ENCODE measurements at places on chromosomes 5 and 9. TPM values are rescaled to one million over a fixed set of nuclear protein-coding genes. Genes with fewer than 3 reads are reported as not detected.

OCLN gene
- 0.39 TPM for total RNA-seq

MARCHF11 gene
- not detected for total RNA-seq

GRCh38 chr5:90184764-90185163 lies 224.8 kb downstream of the CETN3 start:
- H3K4me3 ChIP-seq: no peak overlapping the region
- H3K27me3 ChIP-seq: no peaks in the 10 kb centered on the region
- no peaks in the 10 kb centered on the region for H3K36me3 ChIP-seq
- no peak for DNase-seq

DNA sequence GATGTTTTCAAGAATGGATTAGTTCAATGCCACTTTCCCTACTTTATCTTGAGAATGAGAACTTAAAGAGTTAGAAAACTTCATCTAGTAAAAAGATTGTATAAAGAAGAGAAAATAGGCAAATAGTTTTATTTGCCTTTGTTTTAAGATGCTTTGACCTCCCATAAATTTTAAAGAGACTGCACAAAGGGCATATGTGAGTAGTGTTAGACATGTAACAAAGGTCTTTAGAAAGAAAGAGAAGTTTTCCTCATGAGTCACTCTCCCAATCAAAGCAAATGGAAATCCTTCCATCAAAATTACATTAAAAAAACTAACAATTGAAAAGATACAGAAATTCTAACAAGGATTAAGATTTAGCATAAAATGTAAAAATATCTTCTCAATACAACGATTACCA lies 381.8 kb upstream of the KIF2A start:
- no peak overlapping the region for H3K27ac ChIP-seq
- H3K4me1 ChIP-seq: no peaks in the 10 kb centered on the region
- H3K36me3 ChIP-seq: no peaks in the 10 kb centered on the region
- no peaks in the 10 kb centered on the region for H3K27me3 ChIP-seq
- H3K4me3 ChIP-seq: no peak overlapping the region

DNA sequence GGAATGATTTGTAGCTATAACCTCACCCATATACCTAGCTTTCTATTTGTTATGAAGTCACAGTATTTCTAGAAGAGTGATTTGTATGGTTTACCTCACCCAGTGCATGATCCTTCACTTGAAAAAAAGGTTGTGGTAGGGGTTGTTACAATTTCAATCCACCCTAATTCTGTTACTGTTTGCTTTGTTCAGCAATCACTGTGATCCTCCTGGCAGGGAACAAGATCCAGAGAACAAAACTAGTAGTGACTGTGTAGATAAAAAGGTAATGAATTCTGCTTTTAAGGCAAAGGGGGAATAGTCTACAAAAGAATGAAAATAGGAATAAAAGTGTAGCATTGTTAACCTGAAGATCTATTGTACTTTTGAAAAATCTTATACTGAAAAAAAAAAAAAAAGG lies 191.3 kb upstream of the SH3GL2 start:
- H3K4me3 ChIP-seq: no peak overlapping the region
- H3K27ac ChIP-seq: no peak overlapping the region
- DNase-seq: no peak
- H3K36me3 ChIP-seq: no peaks in the 10 kb centered on the region
